Activated CD4-positive, alpha-beta memory T cell treated with anti-CD3 and anti-CD28 coated beads, Interleukin-2, amount 10 ng/mL, durations not matched to agents 7 days and 5 days (primary cell): ENCODE measurements at places on chromosomes 2 and 18. TPM values are rescaled to one million over a fixed set of nuclear protein-coding genes. Genes with fewer than 3 reads are reported as not detected.

The TMEM169 gene
- 3.5 TPM for total RNA-seq

The OTX1 gene
- 0.30 TPM for total RNA-seq

The UPP2 gene
- not detected for total RNA-seq

The AGXT gene
- total RNA-seq: not detected

The UBE2E3 gene
- total RNA-seq: 42.5 TPM

The CIB4 gene
- not detected for total RNA-seq

The L3MBTL4 gene
- 0.20 TPM for total RNA-seq

The CIDEA gene
- total RNA-seq: not detected

The ACADL gene
- not detected for total RNA-seq

The CROCC2 gene
- not detected for total RNA-seq

The PROKR1 gene
- total RNA-seq: not detected

The ASAP2 gene
- 0.25 TPM for total RNA-seq

The SPR gene
- 0.63 TPM for total RNA-seq

The VWC2L gene
- not detected for total RNA-seq

The SCN9A gene
- total RNA-seq: 0.15 TPM

The MC2R gene
- total RNA-seq: not detected

The IDH1 gene
- total RNA-seq: 41.3 TPM

The OTOS gene
- not detected for total RNA-seq

The POU3F3 gene
- total RNA-seq: not detected

The LPIN1 gene
- 54.0 TPM for total RNA-seq

The PLEKHB2 gene
- 72.0 TPM for total RNA-seq

The GPR45 gene
- not detected for total RNA-seq

The COL4A4 gene
- total RNA-seq: 0.35 TPM

The ANKRD30BL gene
- not detected for total RNA-seq

The CCDC85A gene
- not detected for total RNA-seq

The SGPP2 gene
- total RNA-seq: 3.1 TPM

The SP5 gene
- not detected for total RNA-seq

The CFAP221 gene
- total RNA-seq: not detected
